HT1080 (cell line): ENCODE measurements at places on chromosomes 5 and 9.

DNA sequence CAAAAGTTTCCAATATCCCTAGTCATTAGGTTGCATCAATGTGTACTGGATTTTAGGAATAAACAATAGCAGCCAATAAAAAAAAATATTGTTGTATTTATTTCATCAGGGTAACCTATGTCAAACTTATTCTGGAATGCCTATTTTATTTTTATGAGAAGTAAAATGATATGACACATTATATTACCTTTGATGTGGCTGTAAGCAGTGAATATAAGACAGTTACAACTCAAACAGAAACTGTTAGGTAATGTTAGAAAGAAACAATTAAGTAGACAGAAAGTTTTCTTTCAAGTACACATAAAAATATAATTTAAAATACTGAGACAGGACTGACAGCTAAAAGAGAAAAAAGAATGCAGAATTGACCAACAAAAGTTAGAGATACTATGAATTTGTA lies 65.5 kb downstream of the GNG10 start:
- no peak for DNase-seq

DNA sequence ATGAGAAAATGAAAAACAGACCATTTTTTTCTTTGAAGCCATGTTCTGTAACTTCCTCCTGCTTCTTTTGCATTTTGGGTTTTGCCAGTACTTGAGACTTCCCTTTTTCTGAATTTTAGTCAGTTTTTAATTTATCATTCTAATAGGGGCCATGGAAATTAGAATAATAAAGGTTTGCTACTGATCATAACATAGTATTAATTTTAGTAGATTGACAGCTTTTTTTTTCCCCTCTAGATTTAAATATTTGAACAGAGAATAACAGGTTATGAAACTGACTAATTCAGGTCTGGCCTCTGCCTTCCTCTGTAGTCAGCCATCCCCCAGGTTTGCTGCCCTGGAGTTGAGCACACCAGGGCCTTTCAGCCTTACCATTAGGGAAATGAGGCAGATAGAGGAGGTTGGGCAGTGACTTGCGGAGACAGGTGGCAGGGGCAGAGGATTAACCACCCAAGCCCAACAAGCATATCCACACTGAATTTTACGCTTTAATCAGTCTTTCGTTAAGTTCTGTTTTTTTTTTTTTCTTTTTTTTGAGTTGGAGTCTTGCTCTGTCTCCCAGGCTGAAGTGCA lies 80.1 kb upstream of the TNFAIP8 start:
- no peak for DNase-seq

DNA sequence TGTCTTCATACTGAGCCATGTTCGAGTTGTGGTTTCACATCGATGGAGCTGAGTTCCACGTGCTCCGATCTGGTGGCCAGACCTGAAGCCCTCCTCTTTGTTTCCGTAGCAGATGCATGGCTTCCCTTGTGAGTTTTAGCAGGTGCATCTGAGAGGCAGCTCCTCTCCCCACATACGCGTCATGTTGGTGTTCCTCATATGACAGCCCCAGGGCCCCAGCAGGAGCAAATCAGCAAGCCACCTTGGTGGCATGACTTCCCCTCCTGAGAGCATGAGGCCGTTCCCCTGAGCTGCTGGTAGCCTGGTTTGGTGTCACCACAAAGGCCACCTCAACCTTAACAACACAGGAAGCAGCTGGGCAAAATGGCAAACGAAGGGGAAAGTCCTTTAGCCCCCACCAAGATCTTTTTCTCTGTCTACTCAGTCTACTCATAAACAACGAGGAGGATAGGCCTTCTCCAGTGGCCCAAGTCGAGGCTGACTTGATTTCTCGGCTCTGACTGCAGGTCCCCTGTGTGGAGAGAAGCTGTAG lies 5.9 kb downstream of the CYFIP2 start:
- DNase-seq: no peak

DNA sequence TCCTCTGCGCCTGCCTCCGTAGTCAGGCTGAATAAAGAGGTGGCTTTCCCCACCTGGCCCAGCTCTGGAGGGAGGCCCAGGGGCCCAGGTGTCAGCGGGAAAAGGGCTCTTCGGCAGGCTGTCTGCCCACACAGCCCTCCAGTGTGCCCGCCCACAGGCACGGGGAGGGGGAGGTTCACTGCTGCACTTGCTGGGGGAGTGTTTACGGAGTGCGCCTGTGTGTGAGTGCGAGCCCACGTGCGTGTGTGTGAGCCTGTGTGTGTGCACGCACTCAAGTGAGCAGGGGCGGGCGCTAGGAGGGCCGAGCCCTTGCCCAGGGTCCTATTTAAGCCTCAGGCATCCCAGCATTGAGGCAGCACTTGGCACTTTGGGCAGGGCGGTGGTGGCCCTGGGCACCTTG lies 10.9 kb downstream of the DNLZ start:
- DNase-seq: no peak

GRCh38 chr5:6766604-6767093 lies 53.4 kb downstream of the TENT4A start:
- peak; percentile 96 for DNase-seq

- DNase-seq: no peak
These were observed 233.1 kb downstream of the MAST4 start for GRCh38 chr5:66829358-66829674.

DNA sequence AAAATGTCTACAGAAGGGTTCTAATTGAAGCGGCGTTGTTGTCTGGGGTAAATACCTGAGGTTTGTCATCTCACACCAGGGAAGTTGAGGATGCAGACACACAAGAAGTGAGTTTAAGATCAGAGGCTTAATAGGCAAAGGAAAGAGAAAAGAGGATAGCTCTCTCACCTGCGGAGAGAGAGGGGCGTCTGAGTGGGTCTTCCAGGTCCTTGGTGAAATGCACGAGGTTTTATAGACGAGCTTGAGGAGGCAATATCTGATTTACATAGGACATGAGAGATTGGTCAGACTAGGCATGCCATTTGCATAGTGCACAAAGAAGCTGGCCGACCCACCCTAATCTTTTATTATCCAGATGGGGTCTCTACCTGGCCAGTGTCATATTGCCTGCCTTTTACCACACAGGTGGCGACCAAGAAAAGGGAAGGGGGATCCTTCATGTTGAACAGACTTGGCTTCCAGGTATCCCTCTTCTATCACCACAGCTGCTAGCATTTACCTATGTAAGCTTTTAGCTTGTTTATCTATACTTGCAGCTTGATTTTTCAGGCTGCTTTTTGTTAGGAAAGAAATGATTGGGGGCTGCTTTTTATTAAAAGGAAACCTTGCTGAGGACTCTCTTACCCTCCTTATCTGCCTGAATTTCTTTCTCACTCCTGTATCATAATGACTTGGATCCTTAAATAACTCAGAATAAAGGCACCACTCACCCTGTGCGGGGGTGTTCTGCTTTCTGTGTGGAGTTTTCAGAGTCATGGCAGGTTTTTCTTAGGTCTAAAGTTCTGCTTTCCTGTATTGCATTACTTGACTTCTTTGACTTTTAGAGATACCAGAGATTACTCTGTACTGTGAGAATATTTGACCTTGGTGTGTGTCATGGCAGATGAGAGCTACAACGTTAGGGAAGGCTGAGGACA lies 9.4 kb upstream of the GLT6D1 start:
- no peak for DNase-seq

GRCh38 chr9:107390778-107391177 lies 98.8 kb downstream of the KLF4 start:
- no peak for DNase-seq

- no peak for DNase-seq
These were observed 302.4 kb upstream of the PANK3 start for GRCh38 chr5:168881427-168882149.

DNA sequence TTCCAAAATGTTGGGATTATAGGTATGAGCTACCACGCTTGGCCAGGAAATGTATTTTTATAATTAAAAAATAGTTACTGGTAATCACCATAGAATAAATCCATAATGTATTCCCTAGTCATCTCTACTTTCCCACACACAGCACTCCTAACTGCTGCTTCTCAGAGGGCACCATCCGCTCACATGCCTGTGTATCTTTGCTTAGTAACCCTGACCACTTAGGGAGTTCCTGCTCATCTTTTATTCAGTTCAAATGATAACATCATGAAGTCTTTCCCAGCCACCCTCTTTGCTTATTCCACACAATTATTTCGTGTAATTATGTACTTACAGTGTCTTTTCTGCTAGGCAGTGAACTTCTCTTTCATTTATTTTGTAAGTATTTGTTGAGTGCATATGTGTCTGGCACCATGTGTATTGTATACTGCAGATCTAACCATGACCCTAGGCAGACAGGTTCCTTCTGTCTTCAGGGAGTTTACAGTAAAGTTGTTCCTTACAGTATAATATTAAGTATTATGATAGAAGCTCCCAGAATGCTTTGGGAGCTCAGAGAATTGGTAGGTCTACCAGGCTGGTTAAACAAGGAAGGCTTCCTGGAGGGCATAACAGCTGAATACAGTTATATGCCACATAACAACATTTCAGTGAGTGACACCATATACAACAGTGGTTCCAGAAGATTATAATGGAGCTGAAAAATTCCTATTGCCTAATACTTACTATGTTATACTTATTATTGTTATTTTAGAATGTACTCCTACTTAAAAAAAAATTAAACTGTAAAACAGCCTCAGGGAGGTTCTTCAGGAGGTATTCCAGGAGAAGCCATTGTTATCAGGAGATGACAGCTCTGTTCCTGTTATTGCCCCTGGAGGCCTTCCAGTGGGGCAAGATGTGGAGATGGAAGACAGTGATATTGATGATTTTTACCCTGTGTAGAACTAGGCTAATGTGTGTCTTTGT lies 39.2 kb downstream of the DCAF10 start:
- DNase-seq: no peak

DNA sequence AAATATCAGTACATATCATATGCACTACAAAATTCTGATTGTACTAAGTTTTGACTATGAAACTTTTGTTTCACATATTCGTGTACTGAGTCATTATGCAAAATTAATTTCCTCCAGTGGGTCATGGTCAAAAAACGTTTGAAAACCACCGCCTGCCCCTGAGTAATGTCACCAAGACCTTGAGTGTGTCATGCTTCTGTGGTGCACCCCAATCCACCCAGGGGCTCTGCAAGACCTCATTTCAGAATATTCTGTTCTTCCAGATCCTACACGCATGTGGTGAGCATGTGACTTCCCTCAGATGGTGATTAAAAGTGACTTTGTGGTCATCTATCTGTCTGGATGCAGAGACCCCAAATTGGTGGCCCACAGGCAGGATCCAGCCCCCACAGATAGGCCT lies 31.0 kb downstream of the ABLIM3 start:
- peak; percentile 89 for DNase-seq

DNA sequence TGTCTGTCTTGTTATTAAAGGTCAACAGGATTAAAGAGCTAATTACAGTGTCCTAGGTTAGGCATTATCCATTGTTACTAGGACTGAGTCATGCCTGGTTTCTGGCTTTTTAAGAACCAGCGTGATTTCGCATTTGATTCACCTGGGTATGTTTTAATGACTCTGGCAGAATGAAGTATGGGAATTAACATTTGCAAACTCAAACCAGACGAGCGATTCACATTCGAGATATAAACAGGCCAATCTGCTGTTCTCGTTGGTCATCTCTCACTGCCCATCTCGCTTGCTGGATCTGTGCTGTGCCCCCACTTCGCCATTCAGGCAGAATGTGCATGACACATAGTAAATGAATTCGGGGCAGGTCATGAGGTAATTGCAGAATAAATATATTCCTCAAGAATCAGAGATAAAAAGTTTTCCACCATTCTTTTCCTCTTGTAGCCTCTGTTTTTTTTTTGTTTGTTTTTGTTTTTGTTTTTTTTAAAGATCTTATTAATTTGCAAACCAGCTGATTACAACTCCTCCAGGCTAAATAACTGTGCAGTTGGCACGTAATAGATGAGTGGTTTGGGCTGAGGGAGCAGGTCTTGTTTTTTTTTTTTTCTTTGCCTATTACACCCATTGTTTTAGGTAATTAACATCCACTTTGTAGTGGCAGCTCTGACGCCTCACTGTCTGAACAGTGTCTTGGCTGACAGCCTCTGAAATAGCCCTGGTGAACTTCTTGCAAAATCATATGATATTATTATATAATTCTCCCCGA lies 313.5 kb upstream of the MSX2 start:
- DNase-seq: peak; percentile 69

DNA sequence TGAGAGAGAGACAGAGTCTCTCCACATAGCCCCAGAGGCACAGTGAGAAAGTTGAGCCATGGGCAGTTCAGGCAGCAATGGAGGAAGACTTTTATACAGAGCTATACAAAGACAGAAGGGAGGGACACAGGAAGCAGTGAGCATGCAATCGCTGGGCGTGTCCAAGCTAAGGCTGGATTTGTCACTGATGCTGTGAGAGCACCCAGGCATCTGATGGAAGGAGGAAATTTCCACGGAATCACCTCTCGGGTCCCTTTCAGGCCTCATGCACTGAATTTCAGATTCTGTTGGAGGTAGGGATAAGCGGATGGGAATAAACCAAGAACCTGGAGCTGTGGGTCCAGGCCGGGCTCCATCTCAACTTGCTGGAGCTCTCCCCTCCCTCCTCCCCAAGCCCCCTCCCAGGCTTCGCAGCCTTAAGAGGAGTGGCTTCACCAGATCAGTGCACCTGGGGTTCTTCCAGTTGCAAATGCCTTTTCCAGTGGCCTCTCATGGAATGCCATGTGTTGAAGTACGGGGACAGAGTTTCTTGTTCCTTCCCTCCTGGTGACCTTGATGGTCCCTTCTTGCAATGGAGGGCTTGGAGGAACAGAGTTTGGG lies 114.8 kb upstream of the ALDH1B1 start:
- DNase-seq: peak; percentile 48

DNA sequence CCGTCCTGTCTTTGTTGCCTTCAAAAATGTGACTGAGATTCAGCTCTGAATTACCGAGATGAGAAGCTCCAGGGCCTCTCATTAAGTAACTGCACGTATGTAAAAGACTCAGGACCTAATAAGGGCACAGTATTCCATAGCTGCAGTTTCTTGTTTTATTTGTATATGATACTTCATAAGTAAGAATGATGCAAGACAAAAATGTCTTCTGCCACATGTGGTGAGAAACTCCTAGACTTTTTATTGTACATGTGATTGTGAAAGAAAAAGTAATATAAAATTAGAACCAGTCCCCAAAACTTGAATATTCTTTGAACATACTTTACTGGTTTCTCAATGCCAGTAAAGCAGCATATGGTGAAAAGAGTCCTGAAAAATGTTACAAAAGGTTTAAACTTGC lies 110.1 kb upstream of the OTULINL start:
- no peak for DNase-seq

DNA sequence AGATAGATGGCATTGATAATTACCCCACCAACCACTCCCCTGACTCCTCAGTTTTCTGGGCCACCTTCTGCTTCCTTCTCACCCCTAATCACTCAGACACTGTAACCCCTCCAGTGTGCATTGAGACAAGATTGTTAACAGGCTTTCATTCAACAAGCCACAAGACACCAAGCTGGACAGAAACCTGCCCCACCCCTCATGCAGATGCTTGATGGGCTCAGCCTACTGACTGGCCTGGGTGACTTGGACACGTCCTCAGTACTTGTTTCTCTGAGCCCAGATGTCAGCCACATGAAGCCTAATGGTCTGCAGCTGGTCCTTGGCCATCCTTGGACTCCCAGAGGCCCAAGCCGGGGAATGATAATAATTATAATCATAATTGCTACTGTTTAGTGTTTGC lies 71.4 kb upstream of the SMIM23 start:
- DNase-seq: no peak

DNA sequence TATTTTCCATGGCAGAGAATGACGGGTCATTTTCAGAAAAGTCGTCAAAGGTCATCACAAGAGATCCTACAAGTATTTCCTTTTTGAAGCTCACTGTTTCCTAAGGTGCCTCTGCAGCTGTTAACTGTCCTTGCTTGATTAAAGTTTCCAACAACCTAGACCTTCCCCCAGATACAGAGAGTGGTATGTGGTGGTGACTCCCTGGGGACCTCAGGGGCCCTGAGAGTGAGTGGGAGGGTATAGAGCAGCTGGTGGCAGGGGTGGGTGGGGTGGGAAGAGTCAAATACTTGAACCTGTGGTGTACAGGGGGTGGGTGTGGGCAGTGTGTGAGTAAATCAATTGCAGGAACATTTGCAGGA lies 1.6 kb upstream of the CD72 start:
- no peak for DNase-seq
